H1 (cell line): ENCODE measurements at places on chromosomes 1 and 21.

GRCh38 chr1:29275435-29275834, 39.1 kb downstream of the PTPRU start:
- no peak for DNase-seq

DNA sequence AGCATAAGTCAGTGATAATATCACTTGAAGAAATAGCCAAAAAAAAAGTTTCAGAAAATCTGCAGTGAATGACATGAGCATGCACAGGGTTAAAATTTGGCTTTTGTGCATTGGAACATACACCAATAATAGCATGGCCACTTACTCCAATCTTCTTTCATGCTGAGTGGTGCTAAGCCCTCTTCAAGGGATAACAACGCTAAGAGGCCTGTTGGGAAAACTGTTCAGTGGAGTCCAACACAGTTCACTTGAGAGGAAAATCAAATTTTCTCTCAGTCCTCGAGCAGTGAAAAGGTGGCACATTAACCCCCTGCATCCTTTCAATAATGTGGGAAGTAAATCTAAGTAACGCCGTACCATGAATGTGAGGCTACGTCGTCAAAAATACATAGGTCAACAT, 264.7 kb downstream of the SPATA17 start:
- no peak for DNase-seq

DNA sequence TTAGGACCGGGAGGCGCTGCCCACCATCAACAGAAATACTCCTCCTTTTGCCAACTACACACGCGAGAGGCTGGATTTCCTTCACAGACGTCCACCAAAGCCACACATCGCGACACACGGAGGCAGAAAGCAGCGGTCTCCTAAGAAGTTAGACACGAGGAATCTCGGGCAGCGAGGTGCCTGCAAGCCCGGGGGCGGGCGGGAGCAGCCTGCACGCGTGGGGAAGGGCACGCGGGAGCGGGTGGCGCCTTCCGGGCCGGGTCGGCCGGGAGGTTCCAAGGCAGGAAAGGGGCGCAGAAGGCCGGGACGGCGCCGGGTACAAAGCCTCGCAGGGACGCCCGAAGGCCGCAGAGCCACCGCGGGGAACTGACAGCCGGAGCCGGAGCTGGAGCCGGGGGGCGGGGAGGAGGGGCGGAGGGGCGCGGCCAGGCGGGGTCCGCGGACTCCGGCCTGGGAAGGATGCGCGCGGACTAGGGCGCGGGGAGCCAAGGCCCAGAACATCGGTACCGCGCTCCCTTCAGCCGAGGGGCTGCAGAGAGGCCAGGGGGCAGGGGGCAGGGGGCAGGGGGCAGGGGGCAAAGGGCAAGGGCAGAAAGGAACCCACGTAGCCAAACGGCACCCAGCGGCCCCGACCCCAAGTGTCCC, 722 bp downstream of the NPHP4 start:
- DNase-seq, result peak; percentile 74

DNA sequence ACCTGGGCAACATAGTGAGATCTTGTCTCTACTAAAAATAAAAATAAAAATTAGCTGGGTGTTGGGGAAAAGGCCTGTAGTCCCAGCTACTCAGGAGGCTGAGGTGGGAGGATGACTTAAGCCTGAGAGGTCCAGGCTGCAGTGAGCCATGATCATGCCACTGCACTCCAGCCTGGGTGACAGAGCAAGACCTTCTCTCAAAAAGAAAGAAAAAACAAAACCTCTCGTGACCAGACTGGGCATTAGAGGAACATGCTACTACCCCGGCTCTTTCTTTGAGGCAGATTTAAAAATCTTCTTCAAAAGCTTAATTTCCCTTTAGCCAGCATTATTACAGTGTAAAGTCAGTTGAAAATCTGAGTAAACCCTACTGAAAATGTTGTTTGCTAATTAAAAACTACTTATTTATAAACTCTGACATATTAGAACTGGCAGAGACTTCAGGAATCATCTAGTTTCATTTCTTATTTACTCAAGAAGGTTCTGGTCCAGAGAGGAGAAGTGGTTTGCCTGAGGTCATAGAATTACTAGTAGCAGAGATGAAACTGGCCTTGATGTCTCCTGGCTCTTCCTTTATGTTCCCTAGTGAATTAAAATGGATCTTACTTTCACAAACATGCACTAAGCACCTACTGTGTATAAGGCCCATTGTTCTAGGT, 11.6 kb upstream of the ELAVL4 start:
- no peak for DNase-seq

GRCh38 chr1:94716965-94717364, 103.2 kb upstream of the SLC44A3 start:
- DNase-seq, result no peak
